ENCODE measurements at places on chromosomes 5 and 9.

DNA sequence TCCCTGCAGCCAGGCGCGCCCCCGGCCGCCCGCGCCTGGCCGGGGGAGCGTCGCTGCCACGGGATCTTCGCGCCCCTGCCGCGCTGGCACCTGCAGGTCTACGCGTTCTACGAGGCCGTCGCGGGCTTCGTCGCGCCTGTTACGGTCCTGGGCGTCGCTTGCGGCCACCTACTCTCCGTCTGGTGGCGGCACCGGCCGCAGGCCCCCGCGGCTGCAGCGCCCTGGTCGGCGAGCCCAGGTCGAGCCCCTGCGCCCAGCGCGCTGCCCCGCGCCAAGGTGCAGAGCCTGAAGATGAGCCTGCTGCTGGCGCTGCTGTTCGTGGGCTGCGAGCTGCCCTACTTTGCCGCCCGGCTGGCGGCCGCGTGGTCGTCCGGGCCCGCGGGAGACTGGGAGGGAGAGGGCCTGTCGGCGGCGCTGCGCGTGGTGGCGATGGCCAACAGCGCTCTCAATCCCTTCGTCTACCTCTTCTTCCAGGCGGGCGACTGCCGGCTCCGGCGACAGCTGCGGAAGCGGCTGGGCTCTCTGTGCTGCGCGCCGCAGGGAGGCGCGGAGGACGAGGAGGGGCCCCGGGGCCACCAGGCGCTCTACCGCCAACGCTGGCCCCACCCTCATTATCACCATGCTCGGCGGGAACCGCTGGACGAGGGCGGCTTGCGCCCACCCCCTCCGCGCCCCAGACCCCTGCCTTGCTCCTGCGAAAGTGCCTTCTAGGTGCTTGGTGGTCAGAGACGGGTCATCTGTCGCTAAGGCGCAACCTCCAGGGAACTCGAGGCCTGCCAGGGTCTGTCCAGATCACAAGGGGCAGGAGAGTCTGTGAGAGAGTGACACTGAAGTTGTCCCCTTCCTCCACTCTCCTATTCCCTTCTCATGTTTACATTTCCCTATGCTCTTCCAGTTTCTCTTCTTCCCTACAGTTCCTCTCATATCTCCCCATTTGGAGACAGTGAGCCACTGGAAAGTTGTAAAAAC, 1.3 kb downstream of the GPR150 start:
- DNase-seq, result no peak

DNA sequence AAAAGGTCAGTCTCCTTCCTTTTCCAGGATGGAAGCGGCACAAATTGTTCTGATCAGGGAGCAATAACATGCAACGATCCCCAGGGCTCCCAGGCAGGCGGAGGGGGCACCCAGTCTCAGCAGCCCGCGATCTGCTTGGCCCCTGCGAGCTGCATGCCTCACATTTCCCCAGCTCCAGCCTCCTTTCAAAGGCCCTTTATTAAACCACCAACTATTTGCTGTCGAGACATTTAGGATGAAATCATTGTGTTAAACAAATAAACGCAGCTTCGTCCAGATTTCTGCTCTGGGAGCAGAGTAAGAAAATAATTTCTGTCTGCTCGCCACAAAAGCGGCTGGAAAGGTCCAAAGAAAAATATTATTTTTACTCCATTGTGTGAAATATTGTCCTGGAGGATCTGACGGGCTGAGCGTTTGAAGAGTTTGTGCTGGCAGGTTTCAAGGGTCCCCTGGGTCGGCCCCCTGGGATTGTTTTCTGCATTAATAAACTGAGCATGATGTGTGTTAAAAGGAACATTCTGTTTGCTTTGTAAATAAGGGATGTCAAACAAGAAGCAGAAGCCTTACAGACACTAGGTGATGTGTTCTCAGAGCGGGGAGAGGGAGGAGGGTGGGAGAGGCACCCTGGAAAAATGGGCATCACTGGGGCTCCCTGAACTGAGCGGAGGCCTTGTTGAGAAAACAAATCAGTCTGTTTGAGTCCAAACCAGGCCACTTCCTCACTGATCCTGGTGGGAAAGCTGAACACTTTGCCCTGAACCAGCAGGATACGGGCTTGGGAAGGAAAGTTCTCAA, 110.1 kb downstream of the FOXD1 start:
- DNase-seq, result peak; percentile 91

DNA sequence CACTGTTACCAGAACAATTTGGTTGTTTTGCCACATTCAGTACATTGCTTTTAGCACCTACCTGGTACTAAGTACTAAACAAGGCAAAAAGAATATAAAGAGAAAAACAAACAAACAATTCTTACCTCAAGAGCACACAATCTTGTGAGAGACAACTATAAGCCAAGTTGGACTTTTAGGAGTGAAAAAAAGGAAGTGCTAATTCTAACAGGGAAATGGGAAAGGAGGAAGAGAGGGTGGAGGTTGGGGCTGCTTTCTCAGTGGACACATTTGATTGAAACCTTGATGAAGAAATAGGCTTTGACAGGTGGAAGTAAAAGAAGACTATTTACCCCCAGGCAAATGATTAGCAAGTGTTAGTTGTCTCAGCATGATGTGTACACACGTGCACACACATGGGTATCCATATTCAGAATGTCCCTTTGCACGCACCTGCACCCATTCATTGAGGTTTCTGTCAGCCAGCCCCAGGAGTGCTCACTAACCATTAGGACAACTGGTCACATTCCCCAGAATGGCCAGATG, 302.6 kb downstream of the ACTL7B start:
- no peak for DNase-seq

DNA sequence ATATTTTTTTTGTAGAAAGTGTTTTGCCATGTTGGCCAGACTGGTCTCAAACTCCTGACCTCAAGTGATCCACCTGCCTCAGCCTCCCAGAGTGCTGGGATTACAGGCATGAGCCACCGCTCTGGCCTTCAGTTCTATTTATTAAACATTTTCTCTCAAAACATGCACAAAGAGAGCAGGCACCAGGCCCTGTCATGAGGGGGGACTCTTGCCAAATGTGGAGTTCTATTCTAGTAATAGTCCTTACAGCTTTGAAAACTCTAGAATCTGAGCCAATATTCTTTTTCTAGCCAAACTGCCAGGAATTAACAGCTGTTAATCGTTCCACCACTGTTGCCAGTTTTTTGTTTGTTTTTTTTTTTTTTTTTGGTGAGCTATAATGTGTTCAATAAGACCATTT, 124.6 kb downstream of the TARS1 start:
- no peak for DNase-seq

DNA sequence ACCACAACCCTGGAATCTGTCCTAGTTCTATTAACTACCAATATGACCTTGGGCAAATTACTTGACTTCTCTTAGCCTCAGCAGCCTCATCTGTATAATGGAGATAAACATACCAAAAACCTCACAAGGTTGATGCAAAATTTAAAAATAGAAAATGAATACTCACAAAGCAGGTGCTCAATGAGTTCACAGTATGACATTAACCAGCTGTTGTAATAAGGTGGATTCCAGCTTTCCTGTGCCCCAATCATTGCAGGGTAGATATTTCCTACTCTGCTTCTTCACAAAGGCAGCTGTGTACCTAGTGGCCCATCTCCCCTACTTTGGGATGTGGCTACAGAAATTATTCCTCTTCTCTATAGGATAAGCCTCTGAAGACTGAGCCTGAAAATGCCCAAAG, 8.8 kb downstream of the HTR4 start:
- DNase-seq, result no peak

DNA sequence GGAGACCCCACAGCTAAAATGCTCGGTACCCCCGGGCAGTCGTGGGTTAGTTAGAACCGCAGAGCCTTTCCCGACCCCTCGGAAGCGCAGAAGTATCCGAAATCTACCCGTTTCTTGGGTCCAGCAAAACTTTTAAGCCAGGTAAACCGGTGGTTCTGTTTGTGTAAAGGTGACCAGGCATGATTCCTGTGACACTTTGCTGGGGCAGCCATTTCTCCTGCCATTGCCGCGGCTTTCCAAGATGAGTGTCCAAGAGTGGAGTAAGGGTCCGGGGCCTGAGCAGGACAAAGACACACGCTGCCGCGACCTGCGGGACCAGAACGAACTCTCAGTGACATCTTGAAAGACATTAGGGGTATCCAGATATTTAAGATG, 655 bp downstream of the MARVELD2 start:
- DNase-seq, result no peak

GRCh38 chr5:178440181-178440580, 150.0 kb downstream of the COL23A1 start:
- no peak for DNase-seq

GRCh38 chr5:30874241-30875034, 319.0 kb upstream of the CDH6 start:
- DNase-seq, result no peak

- DNase-seq, result no peak
Observed at GRCh38 chr5:142181547-142182163, 73.1 kb downstream of the NDFIP1 start.

DNA sequence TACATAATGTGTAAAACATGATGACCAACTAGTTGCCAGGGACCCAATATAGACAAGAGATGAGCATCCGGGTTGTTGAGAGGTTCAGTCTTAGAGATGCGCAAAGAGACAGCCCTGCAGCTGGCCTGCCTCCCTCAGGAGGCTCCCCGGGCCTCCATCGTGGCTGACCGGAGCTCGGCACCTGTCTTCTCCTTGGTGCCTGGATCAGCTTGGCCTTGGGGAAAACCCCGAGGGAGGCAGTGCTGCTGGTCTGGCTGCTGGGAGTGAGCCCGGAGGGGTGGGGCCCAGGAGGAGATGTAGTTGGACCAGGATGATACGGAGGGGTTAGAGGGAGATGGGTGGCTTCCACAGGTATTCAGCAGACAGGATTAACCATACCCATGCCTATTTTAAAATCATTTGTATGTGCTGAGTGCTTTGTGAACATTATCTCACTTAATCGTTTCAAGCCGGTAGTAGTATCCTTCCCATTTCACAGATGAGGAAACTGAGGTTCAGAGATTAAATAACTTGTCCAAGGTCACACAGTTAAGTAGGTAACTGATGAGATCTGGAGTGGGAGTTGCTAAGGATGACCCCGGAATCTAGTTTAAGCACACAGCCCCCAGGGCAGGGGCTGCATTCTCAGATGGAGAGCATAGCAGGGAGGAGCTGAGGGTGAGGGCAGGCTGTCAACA, 173.8 kb downstream of the COL23A1 start:
- DNase-seq, result no peak

DNA sequence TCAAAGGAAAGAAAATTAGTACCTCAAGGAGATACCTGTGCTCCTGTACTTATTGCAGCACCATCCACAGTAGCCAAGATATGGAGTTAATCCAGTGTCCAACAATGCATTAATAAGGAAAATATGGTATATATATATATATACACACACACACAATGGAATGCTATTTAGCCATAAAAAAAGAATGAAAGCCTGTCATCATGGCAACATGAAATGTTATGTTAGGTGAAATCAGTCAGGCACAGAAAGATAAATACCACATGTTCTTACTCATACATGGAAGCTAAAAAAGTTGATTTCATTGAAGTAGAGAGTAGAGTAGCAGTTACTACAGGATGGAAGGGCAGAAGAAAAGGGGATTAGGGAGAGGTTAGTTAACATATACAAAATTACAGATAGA, 601.5 kb downstream of the ANXA1 start:
- peak; percentile 0 for DNase-seq

GRCh38 chr5:74240783-74241750, 399.5 kb downstream of the ENC1 start:
- DNase-seq, result no peak

DNA sequence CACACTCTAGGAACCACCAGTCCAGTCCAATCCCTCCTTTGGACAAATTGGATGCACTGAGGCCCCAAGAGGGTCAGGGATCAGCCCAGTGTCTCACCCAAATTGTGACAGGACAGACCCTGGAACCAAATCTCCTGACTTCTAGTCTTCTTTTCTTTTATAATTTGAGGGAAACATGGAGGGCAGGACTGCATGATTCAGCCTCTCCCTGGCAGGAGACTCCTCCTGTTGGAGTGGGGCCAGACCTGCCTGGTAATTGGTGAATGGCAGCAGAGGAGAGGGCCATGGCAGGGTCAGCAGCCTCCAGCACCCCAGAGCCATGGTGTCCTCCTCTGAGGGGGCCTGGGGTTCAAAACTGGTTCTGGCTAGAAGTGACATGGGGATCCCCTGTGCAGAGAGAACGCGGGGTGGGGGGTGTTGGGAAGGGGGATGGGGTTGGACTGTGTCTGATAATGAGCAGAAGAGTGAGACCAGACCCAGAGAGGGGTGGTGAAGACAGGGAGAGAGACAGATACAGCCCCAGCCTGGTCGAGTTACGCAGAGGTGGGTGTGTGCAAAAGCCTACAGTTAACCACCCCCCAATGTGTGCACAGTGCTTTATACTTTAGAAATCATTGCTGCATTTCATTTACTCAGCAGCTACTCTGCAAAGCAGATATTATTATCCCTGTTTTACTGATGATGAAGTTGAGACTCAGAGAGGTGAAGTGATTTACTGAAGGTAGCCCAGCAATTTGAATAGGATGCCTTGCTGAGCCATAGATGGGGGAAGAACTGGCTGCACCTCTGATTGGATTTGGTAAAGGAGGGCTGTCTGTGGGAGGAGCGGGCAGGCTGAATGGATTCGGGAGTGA, 3.8 kb upstream of the SYNPO start:
- peak; percentile 72 for DNase-seq

DNA sequence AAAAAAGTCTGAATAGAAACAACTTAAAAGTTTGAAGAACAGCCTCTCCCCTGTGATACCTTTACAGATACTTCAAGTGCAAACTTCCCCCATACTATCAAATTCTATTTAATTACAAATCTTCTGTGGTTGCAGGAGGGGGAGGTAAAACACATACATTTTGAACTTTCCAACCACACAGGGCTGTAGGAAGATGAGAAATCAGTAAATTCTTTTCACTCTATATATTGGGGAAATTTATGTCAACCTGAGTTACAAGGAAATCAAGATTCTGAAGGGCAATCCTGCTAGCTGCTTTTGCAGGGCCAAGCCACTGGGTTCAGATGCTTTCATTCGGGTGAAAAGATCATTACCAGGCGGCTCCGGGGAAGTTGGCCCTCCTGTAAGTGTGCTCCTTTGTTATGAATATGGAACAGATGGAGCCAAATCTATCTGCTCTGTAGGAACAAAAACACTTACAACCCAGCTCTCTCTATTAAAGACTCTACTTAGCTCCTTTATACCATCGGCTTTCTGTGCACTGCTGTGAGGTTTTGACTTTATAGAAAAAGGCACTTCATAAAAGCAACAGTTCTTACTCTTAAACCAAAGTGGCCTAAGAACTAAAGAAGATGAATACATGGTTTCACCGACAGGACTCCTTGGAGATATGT, 269.1 kb downstream of the EFNA5 start:
- DNase-seq, result no peak

- peak; percentile 91 for DNase-seq
Observed at GRCh38 chr5:132510076-132510475, 19.5 kb upstream of the IRF1 start.

DNA sequence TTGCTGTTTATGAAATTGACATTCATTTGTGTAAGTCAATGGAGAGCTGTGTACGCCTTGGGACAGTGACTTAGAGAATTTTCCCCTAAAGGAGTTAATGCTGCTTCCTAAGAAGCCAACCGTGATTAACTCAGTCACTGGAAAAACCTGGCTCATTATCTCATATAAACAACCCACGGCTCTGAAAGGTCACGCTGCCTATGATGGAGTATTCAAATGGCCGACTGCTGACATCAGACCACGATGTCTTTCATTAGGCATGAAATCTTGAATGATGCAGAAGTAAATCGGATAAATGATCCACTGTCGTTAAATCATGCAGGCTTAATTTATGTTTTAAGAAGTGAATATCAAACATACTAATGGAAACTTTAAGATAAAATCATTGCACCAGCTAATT, 603.7 kb downstream of the RAB3C start:
- no peak for DNase-seq

- DNase-seq, result no peak
Observed at GRCh38 chr9:38278457-38278856, 114.0 kb upstream of the ALDH1B1 start.

- DNase-seq, result no peak
Observed at GRCh38 chr9:93947409-93948070, 7.6 kb downstream of the BARX1 start.
